Cardiac ventricle fibroblast (primary cell): ENCODE measurements at places on chromosomes 2 and 18. TPM values are rescaled to one million over a fixed set of nuclear protein-coding genes. Genes with fewer than 3 reads are reported as not detected.

Gene C2orf66
- total RNA-seq = 0.20 and 0.56 TPM in 2 replicates

Gene TMBIM1
- total RNA-seq = 80.8 and 96.0 TPM in 2 replicates

Gene MREG
- total RNA-seq = 1.8 and 3.5 TPM in 2 replicates

Gene COL6A3
- total RNA-seq = 5,410 TPM in 2 replicates

Gene ERLEC1
- 53.9 and 60.6 TPM in 2 replicates for total RNA-seq

Gene OSBPL1A
- 22.8 and 29.1 TPM in 2 replicates for total RNA-seq

Gene GALR1
- total RNA-seq = under 0.01 TPM in 1 of 2 replicates, not detected in the other

Gene CTIF
- 25.0 and 27.0 TPM in 2 replicates for total RNA-seq

Gene PROC
- not detected in 2 replicates for total RNA-seq

Gene MSH6
- total RNA-seq = 27.5 and 36.2 TPM in 2 replicates

Gene AQP12A
- not detected in 2 replicates for total RNA-seq

Gene CYP27A1
- 15.7 and 15.9 TPM in 2 replicates for total RNA-seq

Gene MC2R
- total RNA-seq = not detected in 2 replicates

Gene STK39
- 6.4 and 8.5 TPM in 2 replicates for total RNA-seq

Gene TGIF1
- total RNA-seq = 46.1 and 64.8 TPM in 2 replicates

Gene HOXD13
- total RNA-seq = not detected in 2 replicates

Gene GALNT3
- 0.20 and 0.69 TPM in 2 replicates for total RNA-seq

Gene ST6GAL2
- total RNA-seq = 2.7 and 4.7 TPM in 2 replicates

Gene C2orf72
- total RNA-seq = 0.19 and 0.20 TPM in 2 replicates

Gene PTPRN
- 1.6 and 4.1 TPM in 2 replicates for total RNA-seq

Gene ELOA2
- total RNA-seq = not detected in 2 replicates
